Stimulated activated CD4-positive, alpha-beta T cell treated with anti-CD3 and anti-CD28 coated beads, Interleukin-15, amount 100 ng/mL, for 1 hour (primary cell): ENCODE measurements at places on chromosomes 11 and 22.

DNA sequence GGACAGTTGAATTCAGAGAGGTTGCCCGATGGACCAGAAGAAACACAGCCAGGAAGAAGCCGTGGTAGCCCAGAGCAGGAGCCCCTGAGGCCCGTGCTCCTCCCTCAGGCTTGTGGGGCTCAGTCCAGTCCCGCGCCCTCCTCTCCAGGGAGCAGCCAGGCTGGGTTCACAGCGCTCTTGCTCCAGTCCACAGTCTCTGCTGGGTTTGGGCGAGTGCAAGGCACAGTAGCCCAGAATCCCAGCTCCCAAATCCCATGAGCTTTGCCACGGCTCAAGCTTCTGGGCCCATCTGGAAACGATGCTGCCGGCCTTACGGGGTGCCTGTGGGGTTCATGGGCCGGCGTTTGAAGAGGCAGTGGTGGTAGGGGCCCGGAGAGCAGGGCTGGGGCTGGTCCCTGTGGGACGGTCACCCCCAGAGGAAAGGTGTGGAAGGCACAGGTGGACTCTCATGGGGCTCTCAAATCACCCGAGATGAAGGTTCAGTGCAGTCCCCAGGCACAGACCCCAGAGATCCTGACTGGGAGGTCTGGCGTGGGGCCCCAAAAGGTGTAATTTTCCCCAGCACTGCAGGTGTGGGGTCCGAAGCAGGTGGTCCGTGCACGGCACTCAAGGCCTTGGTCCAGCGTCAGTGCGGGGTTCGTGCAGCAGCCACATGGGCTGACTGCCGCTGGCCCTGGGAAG is 30.6 kb upstream of the ATXN10 start:
- DNase-seq: no peak

DNA sequence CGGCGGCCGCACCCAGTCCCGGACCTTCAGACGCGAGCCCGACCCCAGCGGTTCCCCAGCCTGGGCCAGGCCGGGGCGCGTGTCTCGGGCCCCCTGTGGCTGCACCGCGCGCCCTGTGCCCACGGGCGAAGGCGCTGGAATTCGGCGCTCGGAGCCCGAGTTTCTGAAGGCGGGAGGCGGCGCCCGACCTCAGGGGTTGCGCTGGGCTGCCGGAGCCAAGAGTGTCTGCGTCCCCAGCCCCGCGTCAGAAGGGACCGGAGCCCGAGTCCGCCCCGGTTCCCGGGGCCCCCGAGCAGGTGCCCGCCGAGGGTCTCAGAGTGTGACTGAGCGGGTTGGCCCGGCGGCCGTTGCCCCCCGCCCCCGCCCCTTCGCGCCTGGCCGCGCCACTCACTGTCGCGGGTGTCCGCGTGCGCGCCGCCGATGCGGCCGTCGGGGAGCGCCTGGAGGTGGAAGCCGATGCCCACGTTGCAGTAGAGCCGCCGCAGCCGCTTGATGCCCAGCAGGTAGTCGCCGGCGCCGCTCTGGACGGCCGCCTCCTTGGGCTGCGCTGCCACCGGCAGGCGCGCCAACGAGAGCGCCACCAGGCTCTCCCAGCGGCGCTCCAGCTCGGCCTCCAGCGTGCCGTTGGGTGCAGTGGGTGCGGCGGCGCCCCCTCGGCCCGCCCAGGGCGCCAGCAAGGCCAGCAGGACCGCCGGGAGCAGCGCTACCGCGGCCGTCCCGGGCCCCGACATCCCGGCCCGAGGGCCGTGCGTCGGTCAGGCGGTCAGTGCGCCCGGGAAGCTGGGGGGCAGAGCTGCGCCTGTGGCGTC is 583 bp downstream of the FGF4 start:
- DNase-seq: no peak

DNA sequence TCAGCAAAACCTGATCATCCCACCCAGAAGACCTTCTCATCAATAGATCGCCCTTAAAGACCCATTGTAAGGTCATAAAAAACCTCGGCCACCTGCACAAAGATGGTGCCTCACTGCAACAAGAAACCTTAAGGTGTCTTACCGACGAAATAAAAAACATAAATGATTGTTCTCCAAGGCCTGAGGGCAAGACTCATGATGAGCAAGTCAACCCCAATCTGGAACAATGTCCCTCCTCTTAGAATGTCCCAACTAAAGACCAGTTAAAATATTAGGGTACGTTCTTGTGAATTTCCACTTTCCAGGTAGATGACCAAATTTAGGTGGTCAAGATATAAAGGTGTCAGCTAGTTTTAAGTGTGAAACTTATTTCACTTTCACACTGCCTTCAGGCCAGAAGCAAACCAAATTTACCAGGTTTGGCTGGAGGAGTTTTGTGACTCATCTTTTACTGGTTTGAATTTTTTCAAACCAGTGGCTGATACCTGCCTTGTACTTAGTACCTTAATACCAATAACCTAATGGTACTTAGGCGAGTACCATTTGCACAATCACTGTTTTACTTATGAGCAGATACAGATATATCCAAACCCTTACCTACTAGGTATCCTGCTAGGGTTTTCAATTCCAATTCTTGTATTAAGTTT is 14.9 kb downstream of the KDELR3 start:
- no peak for DNase-seq

DNA sequence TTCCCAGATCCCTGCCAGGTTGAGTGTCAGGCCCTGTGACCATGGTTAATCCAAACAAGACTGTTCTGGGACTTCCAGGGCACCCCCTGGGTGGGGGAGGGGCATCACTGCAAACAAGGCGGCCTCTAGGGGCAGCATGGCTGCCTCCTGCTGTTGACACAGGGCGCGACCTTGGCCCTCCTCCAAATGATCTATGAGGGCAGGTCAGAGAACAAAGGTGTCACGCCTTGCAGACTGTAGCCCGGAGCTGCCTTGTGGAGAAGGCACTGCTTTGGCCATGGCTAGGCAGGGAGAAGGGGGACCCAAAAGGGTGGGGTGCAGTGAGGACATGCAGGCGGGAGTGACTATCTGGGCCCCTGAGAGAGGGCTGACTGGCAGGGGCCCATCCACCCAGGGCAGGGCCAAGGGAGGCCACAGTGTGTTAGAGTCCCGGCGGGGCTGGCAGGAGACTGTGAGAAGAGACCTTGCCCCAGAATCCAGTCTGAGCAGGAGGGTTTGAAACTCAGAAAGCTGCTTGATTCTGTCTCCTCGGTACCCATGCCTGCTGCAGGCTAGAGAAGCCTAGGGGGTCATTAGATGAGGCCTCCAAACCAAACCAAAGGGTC is 35.6 kb downstream of the KCNC1 start:
- no peak for DNase-seq

- no peak for DNase-seq
Observed at GRCh38 chr11:134069426-134070341, 812 bp downstream of the JAM3 start.

- no peak for DNase-seq
Observed at GRCh38 chr22:50361222-50361621, 18.1 kb downstream of the PPP6R2 start.

GRCh38 chr22:28921585-28921879 is 38.2 kb downstream of the ZNRF3 start:
- no peak for DNase-seq

GRCh38 chr22:22395245-22395644 is 113.3 kb downstream of the ZNF280B start:
- no peak for DNase-seq
